Activated CD4-positive, alpha-beta T cell treated with anti-CD3 and anti-CD28 coated beads, Interleukin-2, Interleukin-4, amounts not matched to agents 100 ng/mL and 50 ng/mL, durations not matched to agents 16 hours and 8 hours (primary cell): ENCODE measurements at places on chromosomes 3 and 15.

DNA sequence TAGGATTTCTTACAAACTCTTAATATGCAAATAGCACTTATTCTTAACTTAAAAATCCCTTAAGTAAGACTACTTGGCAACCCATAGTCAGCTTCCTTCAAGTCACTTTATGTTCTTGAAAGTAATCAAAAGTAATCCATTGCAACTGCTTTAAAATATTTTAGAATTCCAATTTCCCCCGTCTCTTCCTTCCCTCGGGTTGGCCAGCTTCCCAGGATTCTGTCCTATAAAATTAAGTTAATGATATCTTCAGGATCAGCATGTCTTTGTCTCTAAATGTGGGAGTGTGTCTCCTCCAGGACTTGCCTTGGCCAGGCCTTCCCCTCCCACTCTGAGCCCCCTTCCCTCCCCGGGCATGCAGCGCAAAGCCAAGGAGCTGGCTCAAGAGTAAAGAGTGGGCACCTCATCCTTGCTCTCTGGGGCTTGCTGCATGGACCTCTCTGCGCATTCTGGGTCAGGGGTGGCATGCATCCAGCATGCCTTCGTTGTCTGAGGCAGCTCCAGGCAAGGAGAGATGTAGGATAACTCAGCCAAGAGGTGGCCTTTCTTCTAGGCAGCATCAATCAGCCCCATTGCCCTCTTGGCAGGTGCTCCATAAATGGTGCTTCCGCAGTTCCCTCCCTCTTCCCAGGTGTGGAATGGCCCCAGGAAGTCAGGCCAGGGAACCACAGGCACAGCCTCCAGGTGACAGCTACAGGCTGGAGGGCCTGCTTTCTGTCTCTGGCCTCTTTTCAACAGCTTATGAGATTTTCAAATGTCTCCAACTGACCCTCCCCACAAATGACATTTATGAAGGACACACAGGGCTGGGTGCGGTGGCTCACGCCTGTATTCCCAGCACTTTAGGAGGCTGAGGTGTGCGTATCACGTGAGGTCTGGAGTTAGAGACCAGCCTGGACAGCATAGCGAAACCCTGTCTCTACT lies 108.7 kb upstream of the ALDH1A3 start:
- DNase-seq = no peak

GRCh38 chr3:182490596-182491491 lies 302.5 kb upstream of the ATP11B start:
- DNase-seq = no peak

GRCh38 chr3:177836671-177837070 lies 639.4 kb upstream of the TBL1XR1 start:
- no peak for DNase-seq

DNA sequence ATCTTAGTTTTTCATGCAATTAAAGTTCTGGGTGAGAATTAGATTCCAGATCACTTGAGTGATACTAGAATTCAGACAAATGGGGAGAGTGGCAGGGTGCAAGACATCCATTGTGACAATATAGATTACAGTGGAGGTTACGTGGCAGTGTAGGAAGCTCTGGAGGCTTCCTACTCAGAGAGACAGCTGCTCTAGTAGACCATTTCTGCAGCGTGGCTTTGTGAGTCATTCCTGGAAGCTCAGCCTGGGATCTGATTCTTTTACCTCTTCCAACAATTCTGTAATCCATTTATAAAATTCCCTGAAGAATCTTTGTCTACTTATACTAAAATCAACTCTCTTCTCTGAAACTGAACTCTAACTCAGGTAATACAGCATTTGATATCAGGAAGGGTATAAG lies 90.4 kb upstream of the ASB14 start:
- no peak for DNase-seq

GRCh38 chr3:33789183-33789954 lies 9.1 kb upstream of the PDCD6IP start:
- DNase-seq = no peak

DNA sequence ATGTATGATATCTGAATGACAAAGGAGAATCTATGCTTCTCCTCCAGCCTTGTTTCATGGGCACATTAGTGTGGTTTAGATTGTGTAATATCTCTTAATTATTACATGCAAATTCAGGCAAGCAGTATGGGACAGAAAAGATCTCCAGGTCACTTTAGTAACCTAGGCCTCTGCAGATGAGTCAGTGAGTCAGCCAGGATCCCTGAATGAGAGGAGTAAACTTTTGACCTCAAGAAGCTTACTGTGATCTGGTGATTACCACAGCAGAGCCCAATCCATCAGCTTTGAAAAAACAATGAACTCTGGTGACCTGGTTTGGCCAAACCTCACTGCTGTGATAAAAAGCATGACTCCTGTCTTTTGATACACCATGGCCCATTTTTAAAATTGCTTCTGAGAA lies 107.8 kb downstream of the LRRN1 start:
- DNase-seq = no peak

GRCh38 chr3:197234947-197235914 lies 63.2 kb downstream of the DLG1 start:
- no peak for DNase-seq

DNA sequence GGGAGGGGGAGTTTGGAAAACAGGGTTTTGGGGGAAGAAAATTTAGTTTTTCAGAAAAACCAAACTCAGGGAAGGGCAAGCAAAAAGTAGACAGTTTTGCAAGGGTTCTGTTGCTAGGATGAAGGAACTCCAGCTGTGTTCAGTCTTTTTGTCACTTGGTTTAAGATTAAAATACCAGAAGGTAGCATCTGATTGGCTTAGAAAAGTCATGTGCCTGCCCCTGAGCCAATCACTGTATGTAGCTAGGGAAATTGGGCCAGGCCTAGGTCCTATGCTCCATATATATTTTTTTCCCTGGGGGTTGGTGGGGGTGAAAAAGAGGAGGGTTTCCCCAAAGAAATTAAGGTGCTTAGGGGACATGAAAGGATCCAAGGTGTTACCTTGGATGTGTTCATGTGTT lies 24.3 kb downstream of the CLDN11 start:
- DNase-seq = no peak
